ENCODE measurements at places on chromosomes 5 and 9.

- no peak for DNase-seq
These were observed 22.8 kb downstream of the PCDH1 start for GRCh38 chr5:141855265-141856036.

- no peak for DNase-seq
These were observed 82.4 kb upstream of the TAS2R1 start for GRCh38 chr5:9712506-9712905.

GRCh38 chr9:109421026-109421970 is 76.8 kb downstream of the PTPN3 start:
- no peak for DNase-seq

GRCh38 chr9:98067184-98067583 is 10.7 kb downstream of the NANS start:
- DNase-seq: no peak

GRCh38 chr5:176769911-176770310 is 40.4 kb upstream of the UNC5A start:
- no peak for DNase-seq

DNA sequence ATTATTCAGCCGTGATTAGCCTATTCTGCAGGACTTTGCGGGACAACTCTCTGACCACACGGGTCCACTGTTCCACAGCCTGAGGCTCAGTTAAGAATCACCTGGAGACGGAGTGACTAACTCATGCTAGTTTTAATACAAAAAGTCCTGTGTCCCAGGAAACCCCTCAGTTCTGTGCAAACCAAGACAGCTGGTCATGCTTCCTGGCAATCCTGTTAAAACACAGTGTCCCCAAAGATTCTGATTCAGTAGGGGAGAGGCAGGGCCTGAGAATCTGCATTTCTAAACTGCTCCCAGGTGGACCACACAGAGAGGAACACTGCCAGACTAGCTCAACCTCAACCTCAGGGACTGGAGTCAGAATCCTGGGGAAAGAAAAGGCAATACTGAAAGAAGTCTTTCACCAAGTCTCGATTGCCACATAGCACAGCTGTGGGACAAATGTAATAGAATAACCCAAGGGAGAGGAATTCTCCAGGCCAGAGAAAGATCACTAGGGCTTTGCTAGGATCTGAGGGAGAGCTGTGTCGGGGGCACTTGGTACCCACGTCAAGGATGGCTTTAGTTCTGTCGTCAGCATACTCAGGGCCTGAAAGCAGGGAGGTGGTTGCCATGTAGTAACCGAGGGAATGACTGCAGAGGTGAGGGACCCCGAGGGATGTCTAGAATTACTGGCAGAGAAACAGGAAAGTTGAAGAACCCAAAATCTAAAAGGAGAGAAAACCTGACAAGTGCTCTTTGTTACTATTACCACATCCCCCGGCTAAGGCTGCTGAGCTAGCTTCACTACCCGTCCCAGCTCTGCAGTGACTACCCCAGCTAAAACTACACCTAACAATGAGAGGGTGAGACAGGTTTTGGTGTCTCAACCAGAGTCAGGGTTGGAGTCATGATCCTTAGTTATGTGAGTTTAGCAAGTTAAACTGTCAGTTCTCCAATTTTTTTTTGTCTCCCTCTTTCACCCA is 8.6 kb downstream of the SUSD1 start:
- DNase-seq: no peak

- DNase-seq: no peak
These were observed 107.7 kb downstream of the PDE4D start for GRCh38 chr5:59785676-59786333.

DNA sequence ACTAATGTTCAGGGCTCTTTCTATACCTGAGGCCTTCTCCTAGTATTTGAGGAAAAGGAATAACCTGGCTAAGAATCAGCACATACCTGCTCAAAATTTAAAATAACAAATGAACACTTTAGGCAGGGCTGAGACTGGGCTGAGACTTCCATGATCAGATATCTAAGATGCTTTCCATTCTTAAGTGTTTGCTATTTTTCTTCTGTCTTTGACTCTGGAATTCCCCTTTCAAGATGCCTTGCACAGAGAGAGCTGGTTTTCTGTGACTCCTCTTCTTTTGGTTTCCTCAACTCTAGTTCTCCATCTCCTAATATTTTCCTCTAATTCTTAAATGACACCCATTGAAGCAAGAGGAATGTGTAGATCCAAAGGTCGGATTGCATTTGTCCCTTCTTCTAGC is 61.1 kb downstream of the DPYSL3 start:
- DNase-seq: no peak

DNA sequence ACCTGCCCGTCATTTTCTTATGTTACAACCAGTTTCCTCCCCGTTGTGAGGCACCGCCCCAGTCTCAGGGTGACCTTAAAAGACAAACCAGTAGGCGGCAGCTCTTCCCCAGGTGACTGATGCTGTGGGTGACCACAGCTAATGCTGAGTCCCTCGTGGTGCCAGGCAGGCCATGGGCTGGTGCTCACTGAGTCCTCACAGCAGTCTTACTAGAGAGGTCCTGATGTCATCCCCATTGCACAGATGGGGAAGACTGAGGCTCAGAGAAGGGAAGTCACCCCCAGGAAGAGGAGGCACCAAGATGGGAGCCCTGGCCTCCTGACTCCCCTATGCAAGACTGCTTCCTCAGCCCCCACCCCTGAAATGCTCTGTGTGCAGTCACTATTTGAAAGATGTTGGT is 978 bp downstream of the CFAP157 start:
- DNase-seq: no peak

DNA sequence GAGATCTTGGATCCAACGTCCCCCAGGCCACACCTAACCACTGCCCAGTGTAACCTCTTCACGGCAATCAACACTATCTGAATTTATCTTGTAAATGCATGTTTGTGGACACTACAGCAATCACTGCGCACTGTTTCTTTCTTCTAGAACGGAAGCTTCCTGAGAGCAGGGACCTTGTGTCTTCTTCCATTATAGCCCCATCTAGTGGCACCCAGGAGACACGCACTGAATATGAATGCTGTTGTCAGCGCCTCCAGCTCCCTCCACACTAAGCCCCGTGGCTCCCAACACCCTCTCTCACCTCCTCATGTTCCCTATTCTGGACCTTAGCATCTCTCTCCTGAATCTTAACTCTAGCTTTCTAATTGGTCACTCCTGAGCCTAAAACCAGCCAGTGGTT is 72.7 kb downstream of the SMIM23 start:
- DNase-seq: no peak

DNA sequence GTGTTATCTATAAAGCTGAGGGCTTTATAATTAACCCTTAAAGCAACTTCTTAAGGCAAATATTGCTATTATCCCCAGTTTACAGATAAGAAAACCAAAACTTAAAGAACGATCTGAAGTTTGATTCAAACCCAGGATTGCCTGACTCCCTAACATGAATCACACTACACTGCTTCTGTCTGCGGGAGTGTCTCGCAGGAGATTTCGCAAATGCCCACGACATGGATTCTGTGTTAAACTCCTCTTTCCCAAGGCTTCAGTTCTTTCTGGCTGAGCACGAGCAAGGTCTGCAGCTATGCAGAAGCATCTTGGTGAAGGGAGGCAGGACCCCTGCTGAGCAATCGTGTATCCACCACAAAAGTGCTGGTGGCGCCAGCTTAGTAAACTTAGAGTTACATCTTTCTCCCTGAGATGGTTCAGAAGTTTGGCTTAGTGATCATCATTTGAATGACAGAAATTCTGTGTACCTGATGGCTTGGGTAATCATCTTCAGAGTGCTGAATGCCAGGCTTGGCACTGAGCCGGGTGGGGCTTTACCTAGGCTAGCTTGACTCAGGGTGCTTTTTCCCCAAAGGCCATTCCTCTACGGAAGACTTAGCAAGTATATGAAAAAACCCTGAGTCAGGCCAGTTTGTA is 81.4 kb upstream of the PIK3R1 start:
- DNase-seq: no peak

GRCh38 chr5:56185768-56186311 is 47.3 kb downstream of the ANKRD55 start:
- DNase-seq: no peak

GRCh38 chr9:40927851-40928802 is 200.4 kb downstream of the FOXD4L6 start:
- no peak for DNase-seq

DNA sequence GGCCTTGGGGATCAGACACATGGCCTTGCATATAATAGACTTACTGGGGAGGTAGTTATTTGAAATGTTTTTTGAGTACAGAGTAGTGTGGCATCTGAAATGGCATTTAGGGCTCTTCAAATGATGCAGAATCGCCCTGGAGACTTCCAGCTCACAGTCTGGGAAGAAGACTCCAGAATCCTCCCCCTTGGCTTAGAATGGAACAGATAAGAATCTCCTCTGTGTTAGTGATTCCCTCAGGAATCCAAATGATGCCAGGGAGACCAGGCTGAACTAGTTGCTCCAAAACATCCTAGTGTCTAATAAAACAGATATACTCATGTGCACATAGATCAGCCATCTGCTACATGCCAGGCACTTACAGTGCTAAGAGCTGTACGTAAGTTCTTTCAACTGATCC is 38.6 kb upstream of the SMC5 start:
- DNase-seq: no peak

GRCh38 chr5:143251946-143252345 is 151.5 kb downstream of the NR3C1 start:
- no peak for DNase-seq

GRCh38 chr5:136058039-136058971 is 29.5 kb downstream of the TGFBI start:
- DNase-seq: no peak

DNA sequence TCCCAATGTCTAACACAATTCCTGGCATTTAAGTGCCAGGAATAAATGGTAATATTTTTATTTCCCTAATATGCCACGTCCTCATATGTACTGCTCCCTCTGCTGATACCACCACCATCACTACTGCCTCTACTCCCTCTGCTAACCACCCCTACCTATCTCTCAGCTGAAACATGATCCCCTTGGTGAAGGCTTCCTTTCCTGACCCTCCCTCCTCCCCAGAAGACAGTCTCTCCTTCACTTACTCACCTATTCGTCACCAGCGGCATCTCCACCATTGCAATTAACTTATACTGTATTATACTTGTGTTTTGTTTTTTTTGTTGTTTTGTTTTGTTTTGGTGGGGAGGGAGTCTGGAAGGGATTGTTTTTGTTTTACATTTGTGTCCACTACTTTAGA is 4.8 kb downstream of the DENND1A start:
- DNase-seq: no peak

- no peak for DNase-seq
These were observed 301.8 kb upstream of the TRPC7 start for GRCh38 chr5:136666970-136667620.

DNA sequence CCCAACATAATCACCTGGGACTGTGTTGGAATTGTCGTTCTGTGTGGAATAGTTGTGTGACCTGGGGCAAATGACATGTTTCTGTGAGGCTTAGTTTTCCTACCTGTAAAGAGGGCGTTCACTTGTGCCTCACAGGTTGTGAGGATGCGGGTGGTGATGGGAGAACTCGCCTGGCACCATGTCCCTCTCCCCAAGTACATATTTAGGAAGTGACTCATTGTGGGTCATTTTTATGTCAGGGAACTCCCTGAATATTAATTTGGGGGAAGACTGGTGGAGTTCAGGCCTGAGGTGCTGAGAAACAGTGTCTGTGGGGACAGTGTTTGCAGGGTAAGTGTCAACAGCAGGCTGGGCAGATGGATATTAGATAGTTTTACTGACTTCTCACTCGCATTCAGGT is 144.7 kb downstream of the KDM4C start:
- no peak for DNase-seq

GRCh38 chr9:20854444-20854843 is 170.4 kb downstream of the FOCAD start:
- DNase-seq: no peak

GRCh38 chr5:132608107-132608506 is 49.9 kb upstream of the IL13 start:
- DNase-seq: no peak

GRCh38 chr5:31531543-31531887 is 378 bp downstream of the DROSHA start:
- DNase-seq: no peak

DNA sequence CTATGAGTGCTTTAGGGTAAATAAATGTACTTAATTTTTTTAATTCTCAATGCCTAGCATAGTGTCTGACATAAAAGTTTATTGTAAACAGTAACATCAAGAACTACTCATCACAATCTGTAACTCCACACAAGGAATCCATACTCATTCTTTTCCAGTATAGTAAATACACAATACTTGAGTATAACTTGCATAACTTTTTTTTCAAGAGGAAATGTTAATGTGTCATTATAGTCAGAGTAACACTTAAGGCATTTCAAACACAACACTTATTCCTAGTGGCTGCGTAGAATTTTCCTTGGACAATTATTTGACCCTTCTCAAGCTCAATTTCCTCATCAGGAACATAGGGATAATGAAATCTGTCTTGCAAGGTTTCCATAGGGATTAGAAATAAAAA is 584.3 kb downstream of the CAAP1 start:
- no peak for DNase-seq

DNA sequence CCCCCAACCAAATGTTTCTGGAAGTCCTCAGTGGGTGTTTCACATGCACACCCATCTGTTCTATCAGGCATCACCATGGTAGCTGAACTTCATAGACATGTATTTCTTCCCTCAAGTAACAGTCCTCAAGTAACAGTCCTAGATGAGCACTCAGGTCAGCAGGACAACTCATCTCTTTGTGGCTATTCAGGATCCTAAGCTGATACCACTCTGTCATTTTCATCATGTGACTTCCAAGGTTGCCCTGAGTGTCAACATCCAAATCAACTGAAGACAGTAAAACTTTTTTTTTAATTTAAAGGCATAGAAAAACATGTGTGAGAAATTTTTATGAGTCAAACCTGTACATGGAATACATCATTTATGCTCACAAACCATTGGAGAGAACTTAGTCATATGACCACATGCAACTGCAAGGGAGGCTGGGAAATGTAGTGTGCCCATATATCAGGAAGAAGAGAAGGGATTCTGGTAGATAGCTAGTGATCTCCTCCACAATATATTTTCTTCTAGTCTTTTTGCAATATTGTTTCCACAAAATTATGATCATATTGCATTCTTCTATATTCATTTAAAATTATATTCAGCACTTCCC is 64.2 kb upstream of the FST start:
- no peak for DNase-seq

DNA sequence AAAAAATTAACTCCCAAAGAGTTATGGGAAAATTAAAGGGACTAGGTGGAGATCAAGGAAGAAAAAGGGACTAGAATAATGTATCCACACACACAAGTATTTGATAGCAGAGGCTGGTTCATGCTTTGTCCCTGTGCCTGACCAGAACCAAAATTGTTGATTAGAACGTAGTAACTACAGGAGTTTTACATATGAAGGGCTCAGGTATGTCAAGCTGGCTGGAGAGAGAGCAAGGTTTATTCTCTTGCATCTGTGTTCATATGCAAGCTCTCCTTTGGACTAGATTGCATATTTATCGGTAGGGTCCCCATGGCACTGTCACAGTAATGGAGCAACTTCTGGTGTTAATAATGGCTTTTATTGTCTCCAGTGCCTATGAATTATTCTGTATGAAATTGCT is 239.9 kb upstream of the TRPM3 start:
- no peak for DNase-seq

DNA sequence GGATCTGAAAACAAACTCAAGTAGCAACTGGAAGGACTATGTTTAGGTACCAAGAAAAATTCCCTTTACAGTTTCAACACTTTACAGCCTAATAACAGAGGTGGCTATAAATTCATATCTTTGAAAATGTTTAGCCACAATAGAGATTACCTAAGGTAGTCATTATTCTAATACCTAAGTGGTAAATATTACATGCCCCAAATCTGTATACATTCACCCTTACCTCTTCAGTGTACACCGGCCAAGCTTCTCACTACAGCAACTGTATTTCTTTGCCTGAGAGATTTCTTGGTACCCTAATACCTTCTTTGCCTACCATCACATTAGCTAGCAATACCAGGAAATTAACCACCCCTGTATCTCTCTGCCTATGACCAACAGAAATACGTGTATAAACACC is 154.0 kb downstream of the RFX3 start:
- DNase-seq: no peak

Measured in GM18507 (cell line).